ENCODE measurements at places on chromosomes 4 and X. TPM values are rescaled to one million over a fixed set of nuclear protein-coding genes. Genes with fewer than 3 reads are reported as not detected.

The LPAR4 gene
- total RNA-seq, result not detected

The FGD1 gene
- 0.11 TPM for total RNA-seq

The PDE5A gene
- 1.8 TPM for total RNA-seq

The AADAT gene
- not detected for total RNA-seq

The HMGN5 gene
- total RNA-seq, result 1.8 TPM

GRCh38 chr4:177287255-177287654 is 22.4 kb upstream of the NEIL3 start:
- no peak for DNase-seq

GRCh38 chr4:54897590-54897989 is 227.8 kb downstream of the KDR start:
- DNase-seq, result no peak

- no peak for DNase-seq
Observed at GRCh38 chr4:77172336-77172735, 15.3 kb downstream of the CCNG2 start.

DNA sequence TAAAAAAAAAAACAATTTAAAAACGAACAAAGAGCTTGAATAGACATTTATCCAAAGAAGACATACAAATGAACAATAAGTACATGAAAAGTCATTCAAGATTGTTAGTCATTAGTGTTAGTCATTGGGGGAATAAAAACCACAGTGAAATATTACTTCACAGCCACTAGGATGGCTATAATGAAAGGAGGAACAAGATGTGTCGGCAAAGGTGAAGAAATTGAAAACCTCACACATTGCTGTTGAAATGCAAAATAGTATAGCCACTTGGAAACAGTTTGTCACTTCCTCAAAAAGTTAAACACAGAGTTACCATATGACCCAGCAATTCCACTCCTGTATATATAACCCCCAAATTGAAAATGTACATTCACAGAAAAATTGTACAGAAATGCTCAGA is 45.2 kb upstream of the SLC39A8 start:
- no peak for DNase-seq

GRCh38 chr4:4408576-4409335 is 21.9 kb downstream of the NSG1 start:
- no peak for DNase-seq

Data from CD4-positive, alpha-beta memory T cell (primary cell).